ENCODE measurements at places on chromosomes 16 and 17.

DNA sequence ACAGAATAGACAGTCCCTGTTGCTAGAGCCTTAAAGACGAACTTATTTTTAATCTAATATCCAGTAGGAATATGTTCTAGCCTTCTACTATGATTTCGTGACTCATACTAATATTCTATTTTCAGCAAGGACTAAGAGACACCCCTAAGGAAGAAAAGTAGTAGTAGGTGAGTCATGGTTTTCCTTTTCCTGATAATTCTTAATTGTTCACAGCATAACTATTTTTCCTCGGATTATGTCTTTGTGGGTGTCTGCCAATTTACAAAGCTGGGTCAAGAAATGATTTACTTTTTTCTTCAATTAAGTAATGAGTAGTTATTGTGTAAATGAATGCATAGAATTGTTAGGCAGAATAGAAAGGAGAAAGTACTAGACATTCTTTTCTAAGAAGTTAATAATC is 292.2 kb downstream of the TOX3 start:
- DNase-seq = no peak

GRCh38 chr16:57300387-57301125 is 16.1 kb upstream of the PLLP start:
- DNase-seq = peak; percentile 97

DNA sequence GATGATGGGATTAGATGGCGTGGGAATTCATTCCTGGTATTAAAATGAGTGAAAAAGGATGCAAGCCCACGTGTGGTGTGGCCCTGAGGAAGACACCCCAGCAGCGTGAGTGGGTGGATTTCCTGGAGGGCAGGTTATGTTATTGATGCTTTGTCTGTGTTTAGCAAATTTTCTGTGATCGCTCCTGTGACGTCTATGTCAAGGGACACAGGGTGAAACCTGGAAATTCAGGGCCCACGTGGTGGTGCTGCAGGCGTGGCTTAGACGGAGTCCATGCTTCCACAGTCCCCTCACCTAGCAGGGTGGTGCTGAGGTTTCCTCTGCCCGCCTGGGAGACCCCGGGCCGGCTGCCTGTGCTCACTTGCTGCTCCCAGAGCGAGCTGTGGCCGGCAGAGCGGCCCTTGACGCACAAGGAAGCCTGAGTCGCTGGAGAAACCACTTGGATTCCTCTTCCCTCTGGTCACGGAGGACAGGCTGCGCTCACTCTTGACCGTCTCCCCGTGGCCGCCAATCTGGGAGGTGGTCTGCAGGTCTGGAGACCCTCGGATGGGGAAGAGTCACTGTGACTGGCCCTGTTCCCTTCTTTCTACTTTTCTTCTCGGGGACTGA is 23.4 kb downstream of the BAIAP2 start:
- no peak for DNase-seq

- peak; percentile 84 for DNase-seq
These were observed 683 bp upstream of the PSMB3 start for GRCh38 chr17:38751808-38752307.

- DNase-seq = peak; percentile 83
These were observed 363.4 kb downstream of the CDH13 start for GRCh38 chr16:82990155-82990554.

DNA sequence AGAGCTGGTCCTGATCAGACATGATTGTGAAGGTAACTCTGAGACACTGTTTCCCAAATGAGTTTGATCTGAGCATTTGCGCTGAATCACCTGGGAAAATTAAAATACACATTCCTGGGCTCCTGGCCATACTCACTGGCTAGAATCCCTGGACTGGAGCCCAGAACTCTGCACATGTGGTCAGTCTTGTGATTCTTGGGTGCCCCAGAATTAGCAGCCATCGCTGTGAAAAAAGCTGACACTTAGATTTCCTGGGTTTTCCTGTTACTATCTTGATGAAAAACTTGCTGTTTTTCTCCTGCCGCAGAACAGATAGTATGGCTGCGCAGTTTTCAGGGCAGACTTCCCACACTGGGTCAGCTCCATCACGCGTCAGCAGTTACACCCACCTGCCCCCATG is 24.6 kb downstream of the NECAB2 start:
- DNase-seq = peak; percentile 71

GRCh38 chr16:87160234-87160636 is 157.0 kb downstream of the C16orf95 start:
- DNase-seq = no peak

DNA sequence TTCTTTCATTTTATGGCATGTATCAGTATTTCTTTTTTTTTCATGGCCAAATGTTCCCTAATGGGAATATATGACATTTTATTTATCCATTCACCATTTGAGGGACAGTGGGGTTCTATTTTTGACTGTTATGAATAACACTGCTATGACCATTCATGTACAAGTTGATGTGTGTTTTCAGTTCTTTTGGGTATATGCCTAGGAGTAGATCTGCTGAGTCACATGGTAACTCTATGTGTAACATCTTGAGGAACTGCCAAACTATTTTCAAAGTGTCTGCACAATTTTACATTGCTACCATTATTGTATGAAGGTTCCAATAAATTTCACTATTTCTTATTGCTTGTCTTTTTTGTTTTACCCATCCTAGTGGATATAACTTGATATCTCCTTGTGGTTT is 223.0 kb downstream of the TANC2 start:
- peak; percentile 78 for DNase-seq

- peak; percentile 73 for DNase-seq
These were observed 34.1 kb downstream of the NQO1 start for GRCh38 chr16:69691980-69692911.

DNA sequence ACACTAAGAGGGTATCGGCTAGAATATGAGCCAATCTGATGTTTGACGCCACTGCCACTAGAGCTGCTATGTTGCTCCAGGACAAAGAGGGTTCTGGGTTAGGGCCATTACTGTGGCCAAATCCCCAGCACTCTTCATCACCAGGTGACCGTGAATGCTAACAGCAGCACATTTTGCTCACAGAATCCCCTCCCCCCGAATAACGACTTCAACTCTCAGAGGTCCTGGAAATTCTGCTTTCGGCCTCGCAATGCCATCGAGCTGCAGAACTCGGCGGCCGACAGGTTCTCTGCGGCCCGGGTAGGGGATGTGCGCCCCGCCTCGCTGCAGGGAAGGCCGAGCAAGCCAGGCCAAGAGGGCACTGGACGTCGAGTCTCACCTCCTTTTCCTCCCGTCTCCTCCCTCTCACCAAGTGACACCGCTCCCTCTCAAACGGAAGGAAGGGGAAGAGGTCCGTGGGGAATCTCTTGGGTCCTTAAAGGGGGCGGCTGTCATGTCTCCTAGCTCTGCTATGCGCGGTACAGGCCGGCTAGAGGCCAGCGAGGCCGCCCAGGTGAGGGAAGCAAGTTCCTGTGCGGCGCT is 31.9 kb downstream of the CDK5R1 start:
- no peak for DNase-seq

DNA sequence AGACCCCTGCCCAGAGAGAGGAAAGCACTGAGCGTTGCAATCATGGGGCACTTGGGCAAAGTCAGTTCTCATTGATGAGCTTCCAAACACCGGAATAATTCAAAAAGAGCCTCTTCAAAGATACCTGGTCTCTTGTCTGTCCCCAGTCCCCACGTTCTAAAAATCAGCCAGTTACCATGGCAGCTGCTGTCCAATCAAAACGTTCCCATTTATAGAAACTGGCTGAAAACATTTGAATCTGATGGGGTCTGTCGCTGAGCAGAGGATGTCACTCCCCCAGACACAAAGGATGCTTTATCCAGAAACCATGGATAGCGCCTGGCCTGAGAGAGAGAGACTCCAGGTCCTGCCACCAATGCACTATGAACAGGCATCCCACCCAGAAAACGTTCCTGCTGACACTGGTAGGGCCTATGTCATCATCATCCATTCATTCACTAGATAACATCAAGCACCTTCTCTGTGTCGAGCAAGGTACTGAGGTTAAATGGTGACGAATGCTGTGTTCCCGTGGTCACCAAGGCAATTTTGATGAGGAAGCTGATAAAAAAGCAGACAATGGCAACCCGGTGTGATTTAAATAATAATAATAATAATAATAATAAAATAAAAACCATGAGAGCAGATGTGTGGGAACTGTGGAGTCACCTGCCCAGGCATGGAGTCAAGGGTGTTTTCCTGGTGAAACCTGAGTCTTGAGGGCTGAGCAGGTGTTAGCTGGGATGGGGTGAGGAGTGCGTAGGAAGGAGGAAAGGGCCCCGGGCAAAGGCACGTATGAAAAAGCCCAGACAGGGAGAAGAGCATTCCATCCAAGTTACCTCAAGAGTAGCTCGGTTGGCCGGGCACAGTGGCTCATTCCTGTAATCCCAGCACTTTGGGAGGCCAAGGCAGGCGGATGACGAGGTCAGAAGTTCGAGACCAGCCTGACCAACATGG is 19.0 kb upstream of the CALB2 start:
- DNase-seq = no peak

Measured in IMR-90 (cell line).